Activated CD4-positive, alpha-beta T cell treated with anti-CD3 and anti-CD28 coated beads, Interleukin-2, amount 10 ng/mL, durations not matched to agents 7 days and 5 days (primary cell): ENCODE measurements at places on chromosomes 12 and 14.

DNA sequence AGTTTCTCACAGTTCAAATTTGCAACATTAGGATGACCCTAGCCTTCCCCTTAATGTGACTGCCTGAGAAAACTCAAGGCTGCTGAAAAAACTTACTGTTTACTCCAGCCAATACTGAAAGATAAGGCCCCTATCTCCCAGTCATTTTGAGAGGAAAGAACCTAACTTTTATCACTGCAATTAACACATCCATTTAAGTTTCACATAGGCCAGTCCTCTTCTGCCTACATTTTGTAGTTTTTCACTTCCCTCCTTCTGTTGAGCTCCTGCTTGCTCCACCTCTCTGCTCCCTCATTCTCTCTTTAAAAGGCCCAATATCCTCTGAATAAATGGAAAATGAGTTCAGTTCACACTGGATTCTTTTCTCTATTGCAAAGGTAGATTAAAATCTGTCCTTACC is 1996.2 kb upstream of the FLRT2 start:
- DNase-seq: no peak
- H3K4me1 ChIP-seq: no peaks in the 10 kb centered on the region
- no peak overlapping the region for H3K4me3 ChIP-seq
- H3K27me3 ChIP-seq: no peaks in the 10 kb centered on the region
- no peak overlapping the region for H3K27ac ChIP-seq
- H3K36me3 ChIP-seq: no peaks in the 10 kb centered on the region

DNA sequence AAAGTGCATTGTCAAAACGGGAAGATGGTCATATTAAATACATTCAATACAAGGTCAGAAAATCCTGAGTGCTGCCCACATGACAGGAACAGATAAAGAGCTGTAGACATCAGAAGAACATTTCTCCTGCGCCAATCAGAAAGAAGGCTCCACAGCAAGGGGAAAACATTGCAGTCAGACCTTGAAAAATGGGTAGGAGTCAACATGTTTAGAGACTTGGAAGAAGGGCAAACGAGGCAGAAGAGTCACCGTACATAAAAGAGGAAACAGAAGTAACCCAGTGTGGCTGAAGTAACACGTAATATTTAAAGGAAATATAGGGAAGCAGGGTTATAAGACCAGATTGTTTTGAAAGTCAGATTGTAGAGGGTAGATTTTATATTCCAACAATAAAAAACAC is 11.9 kb downstream of the SPPL3 start:
- no peak overlapping the region for H3K27ac ChIP-seq
- peaks cover 17% of the 10 kb centered on the region for H3K36me3 ChIP-seq
- no peak for DNase-seq
- H3K27me3 ChIP-seq: no peaks in the 10 kb centered on the region

- no peaks in the 10 kb centered on the region for H3K4me1 ChIP-seq
- H3K4me3 ChIP-seq: no peak overlapping the region
- peaks cover 7% of the 10 kb centered on the region for H3K27me3 ChIP-seq
- DNase-seq: no peak
Observed at GRCh38 chr12:71475280-71475679, 35.7 kb downstream of the LGR5 start.

GRCh38 chr12:109053382-109054123 is 1.2 kb downstream of the USP30 start:
- peak overlapping the region; percentile 99 for H3K27ac ChIP-seq
- peaks cover 15% of the 10 kb centered on the region for H3K4me1 ChIP-seq
- DNase-seq: peak; percentile 54
- H3K36me3 ChIP-seq: peaks cover 9% of the 10 kb centered on the region
- H3K4me3 ChIP-seq: peak overlapping the region; percentile 99

GRCh38 chr12:85089792-85090191 is 53.6 kb downstream of the LRRIQ1 start:
- H3K36me3 ChIP-seq: no peaks in the 10 kb centered on the region
- no peaks in the 10 kb centered on the region for H3K27me3 ChIP-seq
- no peak overlapping the region for H3K4me3 ChIP-seq
- H3K4me1 ChIP-seq: no peaks in the 10 kb centered on the region
- no peak overlapping the region for H3K27ac ChIP-seq

DNA sequence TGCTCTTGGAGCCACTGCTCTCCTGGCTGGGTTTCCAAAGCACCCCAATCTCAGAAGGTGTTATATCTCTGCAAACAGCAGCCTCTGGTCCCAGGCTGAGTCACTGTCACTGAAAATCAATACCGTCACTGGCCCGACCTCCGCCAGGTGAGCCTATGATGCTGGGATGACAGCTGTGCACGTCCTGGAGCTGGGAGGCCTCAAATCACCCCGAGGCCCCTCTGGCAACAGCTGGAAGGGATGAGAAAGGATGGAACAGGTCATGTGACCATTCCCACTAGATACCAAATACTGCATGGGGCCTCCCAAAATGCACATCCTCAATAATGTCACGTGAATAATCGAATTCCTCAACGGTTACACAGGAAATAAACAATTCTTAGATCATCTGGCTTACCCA is 190.8 kb downstream of the TTC7B start:
- H3K36me3 ChIP-seq: no peaks in the 10 kb centered on the region
- no peak for DNase-seq
- H3K4me1 ChIP-seq: no peaks in the 10 kb centered on the region
- H3K4me3 ChIP-seq: no peak overlapping the region

- no peak overlapping the region for H3K27ac ChIP-seq
- peaks cover 2% of the 10 kb centered on the region for H3K36me3 ChIP-seq
- no peaks in the 10 kb centered on the region for H3K27me3 ChIP-seq
- DNase-seq: no peak
- no peak overlapping the region for H3K4me3 ChIP-seq
- no peaks in the 10 kb centered on the region for H3K4me1 ChIP-seq
Observed at GRCh38 chr14:88729159-88729558, 63.6 kb downstream of the EML5 start.

DNA sequence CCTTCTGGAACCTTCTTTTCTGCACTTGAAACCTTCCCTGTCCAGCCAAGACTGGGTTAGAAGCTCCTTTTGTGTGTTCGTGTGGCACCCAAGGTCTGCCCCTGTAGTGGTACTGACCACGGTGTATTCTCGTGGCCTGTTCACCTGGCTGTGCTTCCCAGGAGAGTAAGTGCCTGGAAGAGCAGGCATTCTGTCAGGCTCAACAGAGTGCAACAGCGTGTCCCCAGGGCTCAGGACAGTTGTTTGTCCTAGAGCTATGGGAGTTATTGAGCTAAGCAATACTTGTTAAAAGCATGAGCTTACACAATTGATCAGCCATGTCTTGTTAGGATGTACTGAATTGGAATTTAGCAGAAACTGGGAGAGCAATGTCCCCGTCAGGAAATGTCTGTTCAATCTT is 12.9 kb upstream of the SLC38A2 start:
- no peak overlapping the region for H3K4me3 ChIP-seq
- H3K27ac ChIP-seq: peak overlapping the region; percentile 74
- no peaks in the 10 kb centered on the region for H3K27me3 ChIP-seq
- peaks cover 61% of the 10 kb centered on the region for H3K4me1 ChIP-seq

DNA sequence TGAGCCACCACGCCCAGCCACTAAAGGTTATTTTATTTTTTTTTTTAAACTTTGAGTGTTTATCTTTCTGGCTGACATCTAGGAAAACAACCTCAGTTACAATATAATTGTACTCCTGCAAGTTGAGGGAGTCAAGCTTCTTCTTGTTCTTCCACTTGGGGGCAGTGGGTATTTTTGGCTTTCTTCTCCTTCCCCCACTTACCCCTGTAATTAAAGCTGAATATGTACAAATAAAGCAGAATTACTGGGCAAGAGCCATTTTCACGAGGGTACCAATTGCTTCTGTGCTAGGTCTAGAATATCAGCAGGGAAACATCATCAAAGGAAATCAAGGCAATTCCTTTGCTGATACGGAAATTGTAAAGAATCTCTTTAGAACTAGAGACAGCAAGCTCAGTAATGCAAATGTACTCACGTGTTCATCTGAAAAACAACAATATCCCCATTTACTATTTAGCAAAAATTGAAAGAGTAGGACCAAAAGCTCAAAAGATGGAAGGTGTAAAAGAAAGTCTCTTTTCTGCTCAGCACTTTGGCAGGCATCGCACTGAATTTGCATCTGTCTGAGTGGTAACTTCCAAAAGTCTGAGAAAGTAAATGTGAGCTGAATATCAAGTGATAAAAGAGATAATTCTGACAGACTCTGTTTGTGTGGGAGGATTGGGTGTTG is 72.8 kb downstream of the TAOK3 start:
- no peak overlapping the region for H3K4me3 ChIP-seq
- no peaks in the 10 kb centered on the region for H3K36me3 ChIP-seq
- no peak overlapping the region for H3K27ac ChIP-seq
- no peaks in the 10 kb centered on the region for H3K27me3 ChIP-seq
- no peak for DNase-seq
- peaks cover 23% of the 10 kb centered on the region for H3K4me1 ChIP-seq

DNA sequence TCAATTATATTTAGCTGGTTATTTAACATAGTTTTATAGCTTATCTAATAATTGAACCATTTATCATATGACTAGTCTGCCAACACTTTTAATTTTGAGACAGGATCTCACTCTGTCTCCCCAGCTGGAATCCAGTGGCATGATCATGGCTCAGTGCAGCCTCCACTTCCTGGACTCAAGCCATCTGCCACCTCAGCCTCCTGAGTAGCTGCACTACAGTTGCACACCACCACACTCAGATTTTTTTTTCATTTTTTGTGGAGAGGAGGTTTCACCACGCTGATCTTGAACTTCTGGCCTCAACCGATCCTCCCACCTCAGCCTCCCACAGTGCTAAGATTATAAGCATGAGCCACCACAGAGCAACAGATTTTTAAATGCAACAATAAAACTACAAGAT is 151.4 kb upstream of the MDGA2 start:
- H3K4me1 ChIP-seq: no peaks in the 10 kb centered on the region
- no peaks in the 10 kb centered on the region for H3K27me3 ChIP-seq
- H3K36me3 ChIP-seq: no peaks in the 10 kb centered on the region
- H3K27ac ChIP-seq: no peak overlapping the region
- H3K4me3 ChIP-seq: no peak overlapping the region

DNA sequence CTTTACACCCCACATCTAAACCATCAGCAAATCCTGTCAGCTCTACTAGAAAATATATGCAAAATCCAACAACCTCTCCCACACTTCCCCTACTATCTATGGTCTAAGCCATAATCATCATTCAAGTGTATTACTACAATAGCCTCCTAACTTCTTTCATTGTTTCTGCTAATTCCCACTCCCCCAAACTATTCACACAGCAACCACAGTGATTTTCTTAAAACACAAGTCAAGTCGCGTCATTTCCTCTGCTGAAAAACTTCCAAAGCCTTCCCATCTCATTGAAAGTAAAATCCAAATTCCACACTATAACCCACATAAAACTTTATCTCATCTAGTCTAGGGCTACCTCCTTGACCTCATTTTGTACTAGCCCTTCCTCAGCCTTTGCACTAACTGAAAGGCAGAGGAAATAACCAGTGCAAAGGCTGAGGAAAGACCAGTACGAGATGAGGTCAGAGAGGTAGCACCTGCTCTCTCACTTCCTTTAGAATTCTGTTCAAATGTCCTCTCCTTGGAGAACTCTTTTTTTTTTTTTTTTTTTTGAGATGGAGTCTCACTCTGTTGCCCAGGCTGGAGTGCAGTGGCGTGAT is 65.5 kb upstream of the MDM1 start:
- peaks cover 7% of the 10 kb centered on the region for H3K4me1 ChIP-seq
- H3K4me3 ChIP-seq: no peak overlapping the region
- H3K36me3 ChIP-seq: peaks cover under 1% of the 10 kb centered on the region
- no peak overlapping the region for H3K27ac ChIP-seq

GRCh38 chr12:50057896-50058670 is 687 bp downstream of the ASIC1 start:
- peak overlapping the region; percentile 63 for H3K4me3 ChIP-seq
- H3K36me3 ChIP-seq: no peaks in the 10 kb centered on the region
- H3K27me3 ChIP-seq: peaks cover 25% of the 10 kb centered on the region
- peak overlapping the region; percentile 85 for H3K27ac ChIP-seq

GRCh38 chr12:107533218-107533617 is 152.4 kb upstream of the PWP1 start:
- H3K27me3 ChIP-seq: no peaks in the 10 kb centered on the region
- peaks cover 11% of the 10 kb centered on the region for H3K4me1 ChIP-seq
- H3K36me3 ChIP-seq: peaks cover 2% of the 10 kb centered on the region
- H3K4me3 ChIP-seq: no peak overlapping the region
- DNase-seq: no peak

DNA sequence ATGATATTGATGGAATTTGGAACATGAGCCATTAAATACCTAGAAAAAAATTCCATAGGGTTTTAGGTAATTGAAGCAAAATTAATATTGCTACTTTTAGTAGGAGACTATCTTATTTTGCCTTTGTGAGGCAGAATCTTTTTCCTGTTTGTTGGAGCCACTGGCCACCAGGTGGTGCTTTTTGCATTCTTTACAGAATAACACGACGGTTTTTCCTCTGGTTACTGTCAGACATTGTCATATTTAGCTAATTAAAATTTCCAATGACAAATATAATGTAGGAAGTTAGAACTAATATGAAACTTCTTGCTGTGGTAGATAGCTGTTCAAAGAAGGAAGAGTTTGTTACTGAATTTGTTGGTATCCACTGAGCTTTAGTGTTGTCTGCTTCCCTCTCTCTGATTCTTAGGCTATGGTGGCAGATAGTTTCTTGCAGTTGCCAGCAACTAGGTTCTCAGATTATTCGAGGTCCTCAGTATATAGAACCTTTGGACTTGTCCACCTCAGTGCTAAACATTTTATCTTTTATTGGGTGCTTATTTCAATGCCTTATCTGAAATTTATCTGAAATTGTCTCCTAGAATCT is 25.7 kb downstream of the RAB21 start:
- DNase-seq: peak; percentile 55
- peaks cover 4% of the 10 kb centered on the region for H3K4me1 ChIP-seq
- H3K36me3 ChIP-seq: peaks cover 14% of the 10 kb centered on the region
- no peaks in the 10 kb centered on the region for H3K27me3 ChIP-seq
- H3K27ac ChIP-seq: peak overlapping the region; percentile 31

DNA sequence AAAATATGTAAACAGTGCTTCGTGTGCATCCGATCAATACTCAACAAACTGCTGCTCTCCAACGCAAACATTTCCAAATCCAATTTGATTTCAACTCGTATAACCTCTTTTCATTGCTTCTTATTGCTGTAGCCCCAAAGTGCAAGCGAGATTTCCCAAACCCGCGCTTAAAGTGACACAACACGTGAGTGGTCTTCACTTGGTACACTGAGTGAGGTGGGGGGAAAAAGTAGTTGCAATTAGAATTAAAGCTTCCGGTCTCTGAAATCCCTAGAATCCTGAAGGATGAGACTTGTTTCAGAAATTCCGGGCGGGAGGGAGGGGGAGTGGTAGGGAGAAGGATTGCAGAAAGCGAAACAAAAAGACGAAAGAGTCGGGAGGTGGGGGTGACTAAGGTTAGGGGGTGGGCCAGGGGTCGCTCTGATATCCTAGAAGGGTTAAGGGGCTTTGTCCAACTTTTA is 387.5 kb downstream of the BCAT1 start:
- no peak for DNase-seq
- peaks cover 10% of the 10 kb centered on the region for H3K4me1 ChIP-seq
- no peak overlapping the region for H3K27ac ChIP-seq
- peaks cover 63% of the 10 kb centered on the region for H3K27me3 ChIP-seq
- peak overlapping the region; percentile 77 for H3K4me3 ChIP-seq

DNA sequence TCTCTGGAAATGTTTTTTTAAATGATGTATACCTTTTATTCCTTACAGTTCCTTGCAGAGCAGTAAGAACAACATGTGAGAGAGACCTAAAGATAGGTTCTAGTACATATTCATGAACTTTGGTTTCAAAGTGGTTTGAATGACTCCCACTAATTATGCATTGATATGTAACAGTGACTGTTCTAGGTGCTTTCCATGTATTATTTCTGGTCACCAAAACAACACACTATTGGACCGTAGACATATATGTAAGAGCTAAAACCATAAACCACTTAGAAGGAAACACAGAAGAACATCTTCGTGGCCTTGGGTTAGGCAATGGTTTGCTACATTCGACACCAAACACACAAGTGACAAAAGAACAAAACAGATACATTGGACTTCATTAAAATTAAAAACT is 37.9 kb downstream of the SOX5 start:
- H3K27ac ChIP-seq: no peak overlapping the region
- no peak overlapping the region for H3K4me3 ChIP-seq
- no peak for DNase-seq
- no peaks in the 10 kb centered on the region for H3K36me3 ChIP-seq
- H3K27me3 ChIP-seq: no peaks in the 10 kb centered on the region
